Lower lobe of right lung (tissue), 2 donors: ENCODE measurements at places on chromosomes 5 and 9. TPM values are rescaled to one million over a fixed set of nuclear protein-coding genes. Genes with fewer than 3 reads are reported as not detected.

LRRC70 gene
- total RNA-seq, result 1.1 TPM

UHRF2 gene
- total RNA-seq, result 43.8 TPM

DNA sequence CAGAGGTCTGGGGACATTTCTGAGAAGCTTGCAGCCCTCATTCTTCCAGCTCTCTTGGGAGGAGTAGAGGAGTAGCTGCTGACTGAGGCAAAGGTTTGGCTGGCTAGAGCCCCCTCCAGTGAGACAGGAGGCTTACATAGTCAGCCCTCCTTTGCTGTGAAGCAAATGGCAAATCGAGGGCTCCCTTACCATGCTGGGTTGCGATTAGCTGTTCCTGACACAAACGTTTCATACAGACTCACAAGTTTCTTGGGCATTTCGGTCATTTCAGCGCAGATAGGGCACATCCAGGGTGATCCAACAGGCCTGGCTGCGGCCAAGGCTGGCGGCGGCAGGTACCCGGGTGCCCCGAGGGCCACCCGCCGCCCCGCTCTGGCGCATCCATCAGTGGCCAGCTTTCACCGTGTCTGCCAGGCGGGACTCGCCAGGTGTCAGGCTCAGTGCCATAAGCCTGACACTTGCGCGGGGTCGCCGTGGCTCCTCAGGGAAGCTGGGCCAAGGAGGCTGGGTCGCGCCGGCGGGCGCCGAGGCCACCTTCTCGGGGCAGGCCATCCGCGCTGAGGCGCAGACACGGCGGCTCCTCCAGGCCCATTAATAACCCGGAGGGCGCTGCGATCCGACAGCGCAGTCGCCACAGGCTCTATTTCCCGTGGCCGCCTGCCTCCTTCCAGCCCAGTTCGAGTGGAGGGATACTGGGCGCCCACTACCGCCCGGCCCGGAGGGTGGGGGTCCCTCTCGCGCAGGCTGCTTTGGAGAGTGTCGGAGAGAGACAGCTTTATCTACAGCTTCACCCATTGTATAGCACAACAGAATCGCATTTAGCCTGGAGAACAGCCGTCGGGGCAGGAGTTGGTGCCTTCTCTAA is 9.1 kb downstream of the PRDM6 start:
- no peak for DNase-seq

DNA sequence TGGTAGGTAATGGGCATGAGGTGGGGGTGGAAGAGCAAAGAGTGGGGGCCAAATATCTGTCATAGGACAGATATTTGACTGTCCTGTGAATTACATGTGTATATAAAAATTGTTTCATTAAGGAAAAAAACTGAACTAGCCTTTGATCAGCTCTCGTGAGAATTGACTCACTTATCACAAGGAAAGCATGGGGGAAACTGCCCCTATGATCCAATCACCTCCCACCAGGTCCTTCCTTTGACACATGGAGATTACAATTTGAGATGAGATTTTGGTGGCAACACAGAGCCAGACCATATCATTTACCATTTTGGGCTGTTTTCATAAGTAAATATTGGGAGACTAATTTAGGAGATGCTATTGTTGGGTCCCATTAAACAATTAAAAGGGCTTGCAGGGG is 63.2 kb upstream of the FYB1 start:
- DNase-seq, result no peak

PTGER4 gene
- total RNA-seq, result 29.1 TPM

ITGA1 gene
- total RNA-seq, result 84.4 TPM

DNA sequence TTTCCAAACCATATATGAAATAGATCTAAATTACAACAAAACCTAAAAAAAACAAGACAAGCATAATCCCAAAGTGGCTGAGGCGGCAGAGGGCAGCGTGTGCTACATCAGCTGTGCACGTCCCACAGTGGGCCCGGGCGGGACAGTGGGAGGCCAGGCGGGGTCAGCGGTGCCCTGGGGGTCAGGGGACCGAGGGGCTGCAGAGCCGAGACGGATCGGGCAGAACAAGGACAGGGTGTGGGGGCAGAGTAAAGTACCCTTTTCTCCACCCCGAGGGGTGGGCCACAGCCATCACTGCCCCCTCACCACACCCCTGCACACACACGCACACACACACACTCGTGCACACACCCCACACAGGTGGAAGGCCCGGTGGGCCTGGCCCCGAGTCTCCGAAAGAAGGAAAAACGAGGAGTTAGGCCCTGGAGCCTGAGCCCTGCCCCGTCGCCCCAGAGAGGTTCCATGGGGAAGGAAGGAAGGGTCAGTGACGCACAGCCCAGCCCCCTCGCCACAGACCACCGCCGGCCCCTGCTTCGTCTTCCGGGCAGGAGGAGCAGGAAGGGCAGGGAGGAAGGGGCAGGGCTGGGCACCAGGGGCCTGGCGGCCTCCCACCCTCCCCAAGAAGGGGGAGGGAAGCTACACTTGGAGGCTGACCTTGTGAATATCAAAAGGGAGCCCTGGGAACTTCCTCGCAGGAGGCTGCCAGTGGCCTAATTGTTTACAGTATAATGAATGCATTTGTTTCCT is 49.6 kb upstream of the UBAC1 start:
- DNase-seq, result peak; percentile 50

DNA sequence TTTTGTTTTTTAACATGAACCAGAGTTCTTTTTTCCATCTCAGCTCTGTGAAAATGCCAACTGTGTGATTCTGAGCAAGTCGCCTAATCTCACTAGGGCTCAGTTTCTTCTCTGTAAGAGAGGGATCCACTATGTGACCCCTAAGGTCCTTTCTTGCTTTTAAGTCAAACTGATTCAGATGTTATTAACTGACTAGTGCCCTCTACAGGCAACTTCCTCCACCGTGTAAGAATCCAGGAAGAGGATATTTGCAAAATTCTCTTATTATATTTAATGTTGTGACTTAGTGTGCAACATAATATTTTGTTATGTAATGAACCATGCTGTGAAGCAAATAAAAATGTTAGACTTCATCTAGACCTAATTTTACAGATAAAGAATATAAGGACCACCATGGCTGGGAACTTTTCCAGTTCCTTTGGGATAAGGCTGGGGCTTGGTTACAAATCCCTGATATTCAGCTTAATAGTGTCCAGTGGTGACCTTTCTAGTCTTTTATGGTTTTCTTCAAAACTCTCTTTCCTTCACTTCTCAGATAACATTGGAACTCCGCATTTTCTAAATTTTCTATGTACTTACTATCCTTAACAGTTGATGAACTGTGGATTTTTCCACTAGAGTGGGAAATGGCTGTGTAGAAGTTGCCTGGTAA is 244.7 kb downstream of the PIK3R1 start:
- no peak for DNase-seq

DNA sequence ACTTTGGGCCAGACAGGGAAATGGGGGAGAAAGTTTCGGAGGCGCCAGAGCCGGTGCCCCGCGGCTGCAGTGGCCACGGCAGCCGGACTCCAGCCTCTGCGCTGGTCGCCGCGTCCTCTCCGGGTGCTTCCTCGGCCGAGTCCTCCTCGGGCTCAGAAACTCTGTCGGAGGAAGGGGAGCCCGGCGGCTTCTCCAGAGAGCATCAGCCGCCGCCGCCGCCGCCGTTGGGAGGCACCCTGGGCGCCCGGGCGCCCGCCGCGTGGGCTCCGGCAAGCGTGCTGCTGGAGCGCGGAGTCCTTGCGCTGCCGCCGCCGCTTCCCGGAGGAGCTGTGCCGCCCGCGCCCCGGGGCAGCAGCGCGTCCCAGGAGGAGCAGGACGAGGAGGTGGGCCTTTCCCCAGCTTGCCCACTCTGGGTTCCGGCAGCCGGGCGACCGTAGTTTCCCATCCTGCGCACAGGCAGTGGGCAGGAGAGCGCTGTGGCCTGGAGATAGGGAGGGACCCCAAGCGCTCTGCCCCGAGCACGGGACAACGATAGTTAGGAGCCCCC is 516 bp downstream of the MAST4 start:
- DNase-seq, result no peak

DNA sequence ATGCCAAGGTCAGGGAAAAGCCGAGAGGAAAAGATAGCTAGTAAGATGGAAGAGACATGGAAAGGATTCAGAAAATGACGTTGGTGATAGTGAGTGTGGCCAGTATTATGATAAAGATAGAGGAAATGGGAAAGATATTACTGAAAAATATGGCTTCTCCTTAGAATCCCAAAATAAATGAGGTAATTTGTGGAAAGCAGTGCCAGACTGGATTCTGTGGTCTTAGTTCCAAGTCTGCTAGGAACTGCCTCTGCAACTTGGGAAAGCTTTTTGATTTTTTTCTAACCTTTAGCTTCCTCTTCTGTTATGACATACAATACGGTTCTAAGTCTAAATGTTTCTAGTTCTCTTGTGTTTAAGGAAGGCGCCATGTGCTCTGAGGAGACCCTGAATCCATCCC is 54.2 kb downstream of the GRIA1 start:
- DNase-seq, result no peak

DNA sequence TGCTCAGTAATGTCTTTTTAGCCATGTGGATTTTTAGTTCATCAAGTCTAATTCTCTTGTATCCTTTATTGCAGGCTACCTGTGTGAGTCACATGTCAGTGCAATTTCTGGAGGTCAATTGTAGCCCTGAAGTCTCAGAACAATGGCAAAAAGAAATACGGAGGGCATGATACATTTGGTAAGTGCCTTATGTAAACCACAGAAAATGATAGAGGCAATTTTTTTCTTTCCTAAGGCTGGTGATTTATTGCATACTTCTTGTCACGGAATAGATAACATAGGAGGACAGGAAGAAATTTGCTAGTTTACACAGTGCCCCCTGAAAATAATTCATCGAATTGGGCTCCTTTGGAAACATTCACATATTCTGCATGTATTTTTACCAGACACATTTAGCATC is 235.9 kb downstream of the DMRTA1 start:
- no peak for DNase-seq

DNA sequence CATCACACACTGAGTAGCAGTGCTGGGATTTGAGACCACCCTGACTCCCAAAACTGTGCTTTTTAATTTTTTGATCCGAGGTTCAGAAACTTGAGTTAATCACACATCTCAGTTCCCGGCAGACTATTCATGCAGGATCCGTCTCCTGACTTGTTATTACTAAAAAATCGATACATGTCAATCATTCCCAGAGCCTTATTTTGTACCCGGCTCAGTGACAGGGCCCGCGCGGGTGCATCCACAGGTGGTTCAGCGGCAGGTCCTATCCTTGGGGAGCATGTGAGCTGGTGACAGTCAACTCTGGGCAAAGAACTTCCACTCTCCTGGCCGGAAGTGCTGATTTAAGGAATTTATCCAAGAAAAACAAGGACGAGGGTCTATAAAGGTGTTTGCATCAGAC is 95.9 kb upstream of the MVB12B start:
- no peak for DNase-seq

ISL1 gene
- 0.15 TPM for total RNA-seq

DNA sequence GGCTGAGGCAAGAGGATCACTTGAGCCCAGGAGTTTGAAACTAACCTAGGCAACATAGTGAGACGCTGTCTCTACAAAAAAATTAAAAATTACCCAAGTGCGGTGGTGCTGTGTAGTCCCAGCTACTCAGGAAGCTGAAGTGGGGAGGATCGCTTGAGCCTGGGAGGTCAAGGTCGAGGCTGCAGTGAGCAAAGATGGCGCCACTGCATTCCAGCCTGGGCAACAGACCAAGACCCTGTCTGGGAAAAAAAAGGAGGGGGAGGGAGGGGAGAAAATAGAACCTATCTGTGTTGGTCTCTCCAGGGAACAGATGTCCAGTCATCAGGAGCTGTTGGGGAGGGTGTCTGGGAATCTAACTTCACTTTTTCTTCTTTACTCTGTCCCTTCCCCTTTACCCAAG is 24.3 kb downstream of the MAT2B start:
- DNase-seq, result no peak

DNA sequence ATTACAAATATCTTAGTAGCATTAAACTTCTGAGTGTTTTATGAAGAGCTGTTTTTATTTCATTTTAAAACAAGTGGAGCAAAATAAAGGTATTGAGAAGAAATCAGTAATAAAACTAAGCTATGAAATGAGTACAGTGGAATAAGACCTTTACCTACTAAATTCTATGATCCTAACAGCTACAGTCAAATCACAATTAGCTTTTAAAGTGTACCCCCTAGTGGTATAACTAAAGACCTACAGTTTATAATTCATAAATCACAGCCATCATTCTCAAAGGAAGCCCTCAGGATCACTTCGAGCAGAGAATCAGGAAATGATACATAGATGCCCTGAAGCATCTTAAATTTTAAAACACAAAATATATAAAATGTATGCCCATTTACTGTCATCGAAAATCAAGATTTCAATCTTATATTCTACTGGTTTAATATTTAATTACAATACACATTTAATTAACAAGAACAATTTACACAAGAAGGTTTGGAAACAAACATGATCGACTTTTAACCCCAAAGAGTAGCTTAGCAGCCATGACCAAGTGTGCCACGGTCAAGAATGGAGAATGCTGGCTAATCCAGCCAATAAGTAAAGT is 12.3 kb downstream of the CCNH start:
- no peak for DNase-seq

DNA sequence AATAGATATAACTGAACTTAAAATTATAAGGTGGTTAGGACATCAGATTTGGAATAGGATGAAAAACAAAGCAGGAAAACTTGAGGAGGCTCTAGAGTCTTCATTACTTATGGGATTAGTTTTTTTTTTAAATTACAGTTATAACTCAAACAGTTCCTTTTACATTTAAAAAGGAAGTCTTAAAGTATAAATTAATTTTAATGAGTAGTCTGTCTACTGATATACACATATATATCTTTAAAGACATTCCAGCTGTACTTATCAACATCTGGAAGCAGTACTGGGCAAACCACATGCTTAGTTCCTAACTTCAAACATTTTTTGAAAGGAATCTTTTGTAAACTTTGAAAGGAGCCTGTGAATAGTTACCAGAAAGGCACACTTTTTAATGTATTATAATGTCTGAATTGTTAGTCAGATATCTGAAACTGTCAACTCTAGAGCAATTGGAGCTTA is 6.0 kb downstream of the ACTBL2 start:
- no peak for DNase-seq

DNA sequence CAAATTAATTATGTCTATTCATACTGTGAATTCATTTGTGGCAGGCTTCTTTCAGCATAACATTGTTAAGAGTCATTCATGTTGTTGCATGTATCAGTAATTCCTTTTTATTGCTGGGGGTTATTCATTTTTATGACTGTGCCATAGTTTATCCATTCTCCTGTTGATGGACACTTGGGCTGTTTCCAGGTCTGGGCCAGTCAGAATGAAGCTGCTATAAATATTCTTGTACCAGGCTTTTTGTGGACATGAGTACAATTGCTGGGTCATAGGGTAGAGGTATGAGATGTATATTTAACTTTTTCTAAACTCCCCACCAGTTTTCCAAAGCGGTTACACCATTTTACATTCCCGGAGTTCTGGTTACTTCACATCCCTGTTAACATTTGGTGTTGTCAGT is 13.6 kb downstream of the PRPF4 start:
- DNase-seq, result no peak

DNA sequence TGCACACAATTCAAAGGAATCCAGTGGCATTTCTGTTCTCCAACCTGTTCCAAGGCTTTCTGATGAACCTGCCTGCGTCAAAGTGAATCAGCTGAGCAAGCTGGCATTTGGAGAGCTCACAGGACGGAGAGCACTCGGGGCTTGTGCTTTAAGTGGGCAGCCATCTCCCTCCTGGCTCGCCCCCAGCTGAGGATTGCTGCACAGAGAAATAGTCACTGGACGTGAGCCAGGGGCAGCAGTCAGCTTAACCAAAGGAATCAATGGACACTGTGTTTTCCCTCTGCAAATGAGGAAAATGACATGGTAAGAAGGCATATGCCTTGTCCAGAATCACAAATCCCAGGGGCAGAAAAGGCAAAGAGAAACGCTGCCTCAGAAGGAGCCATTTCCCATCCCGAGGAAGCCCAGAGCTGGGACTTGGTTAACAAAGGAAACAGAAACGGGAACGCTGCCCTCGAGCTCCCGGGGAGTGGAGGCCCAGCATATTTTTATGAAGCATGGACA is 299.4 kb downstream of the ZSWIM6 start:
- peak; percentile 50 for DNase-seq

RNF180 gene
- 12.2 TPM for total RNA-seq

GRCh38 chr5:62306323-62306895 is 403 bp downstream of the KIF2A start:
- peak; percentile 59 for DNase-seq
